ENCODE measurements at places on chromosomes 13 and 19. TPM values are rescaled to one million over a fixed set of nuclear protein-coding genes. Genes with fewer than 3 reads are reported as not detected.

OR2Z1 gene
- not detected for total RNA-seq

CTU1 gene
- 9.8 TPM for total RNA-seq

LILRA1 gene
- total RNA-seq: not detected

ZNF726 gene
- 1.4 TPM for total RNA-seq

RNF225 gene
- total RNA-seq: not detected

PRTN3 gene
- total RNA-seq: not detected

PIN1 gene
- total RNA-seq: 158 TPM

ZNF534 gene
- total RNA-seq: not detected

PBX4 gene
- total RNA-seq: 1.4 TPM

OR10H4 gene
- total RNA-seq: not detected

ASF1B gene
- 37.4 TPM for total RNA-seq

TYROBP gene
- total RNA-seq: not detected

USE1 gene
- 25.4 TPM for total RNA-seq

CDX2 gene
- total RNA-seq: not detected

PRR22 gene
- total RNA-seq: not detected

NDUFA13 gene
- 174 TPM for total RNA-seq

DNASE2 gene
- 41.8 TPM for total RNA-seq

ZNF554 gene
- 1.4 TPM for total RNA-seq

CRB3 gene
- not detected for total RNA-seq

NOVA2 gene
- not detected for total RNA-seq

ITM2B gene
- 127 TPM for total RNA-seq

RGCC gene
- 60.3 TPM for total RNA-seq

ZNF709 gene
- total RNA-seq: 1.7 TPM

ADGRE3 gene
- not detected for total RNA-seq

HIPK4 gene
- total RNA-seq: not detected

ACP5 gene
- total RNA-seq: not detected

SRRM5 gene
- total RNA-seq: not detected

SLC15A1 gene
- not detected for total RNA-seq

HCN2 gene
- 1.2 TPM for total RNA-seq

ZNF675 gene
- total RNA-seq: 0.86 TPM

OR7A5 gene
- not detected for total RNA-seq

TMPRSS9 gene
- total RNA-seq: not detected

CAPN12 gene
- 0.35 TPM for total RNA-seq

EFNA2 gene
- not detected for total RNA-seq

FXYD5 gene
- 158 TPM for total RNA-seq

RYR1 gene
- under 0.01 TPM for total RNA-seq

KLK2 gene
- total RNA-seq: not detected

CPT1C gene
- 35.7 TPM for total RNA-seq

MCEMP1 gene
- not detected for total RNA-seq

FLT1 gene
- 5.2 TPM for total RNA-seq

SYT5 gene
- total RNA-seq: not detected

ELSPBP1 gene
- not detected for total RNA-seq

All from myometrial cell (primary cell).